ENCODE measurements at places on chromosomes 5 and 9.

DNA sequence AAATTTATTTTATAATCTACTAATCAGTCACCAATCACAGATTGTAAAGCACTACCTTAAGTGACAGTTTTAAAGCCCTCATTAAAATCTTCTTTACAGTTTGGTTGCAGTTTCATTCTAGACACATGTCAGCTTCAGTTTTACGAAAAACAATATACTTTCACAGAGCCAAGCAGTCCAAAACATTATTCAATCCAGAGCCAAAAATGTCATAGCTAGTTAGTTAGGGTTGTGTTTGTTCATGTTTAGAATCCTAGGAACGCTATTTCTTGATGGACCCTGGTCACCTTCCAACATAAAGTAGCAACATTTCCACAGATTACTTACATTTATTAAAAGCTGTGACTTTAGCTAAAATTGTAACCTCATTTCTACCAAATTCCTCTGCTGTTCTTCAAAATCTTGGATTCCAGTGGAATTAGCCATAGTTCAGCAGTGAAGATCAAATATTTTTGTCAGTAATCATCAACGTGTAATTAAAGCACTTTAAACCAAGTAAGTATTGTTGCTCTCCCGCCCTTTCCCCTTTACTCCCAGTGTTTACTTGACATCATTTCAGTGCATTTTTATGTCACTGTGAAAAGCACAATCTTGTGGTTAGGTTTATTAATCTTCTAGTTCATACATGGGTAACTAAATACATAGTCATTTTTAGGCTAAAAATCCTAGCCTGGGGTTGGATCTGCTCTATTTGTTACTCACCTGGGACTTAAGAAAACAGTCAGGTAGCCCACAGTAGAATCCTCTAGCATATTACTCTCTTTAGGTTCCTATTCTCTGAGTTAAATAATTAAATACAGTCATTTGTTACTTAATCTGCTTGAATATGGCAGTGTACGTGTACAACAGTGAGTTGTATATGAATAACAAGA, 74.3 kb downstream of the NIPBL start:
- DNase-seq: no peak

- no peak for DNase-seq
These were observed 20.4 kb downstream of the PRLR start for GRCh38 chr5:35209862-35210261.

DNA sequence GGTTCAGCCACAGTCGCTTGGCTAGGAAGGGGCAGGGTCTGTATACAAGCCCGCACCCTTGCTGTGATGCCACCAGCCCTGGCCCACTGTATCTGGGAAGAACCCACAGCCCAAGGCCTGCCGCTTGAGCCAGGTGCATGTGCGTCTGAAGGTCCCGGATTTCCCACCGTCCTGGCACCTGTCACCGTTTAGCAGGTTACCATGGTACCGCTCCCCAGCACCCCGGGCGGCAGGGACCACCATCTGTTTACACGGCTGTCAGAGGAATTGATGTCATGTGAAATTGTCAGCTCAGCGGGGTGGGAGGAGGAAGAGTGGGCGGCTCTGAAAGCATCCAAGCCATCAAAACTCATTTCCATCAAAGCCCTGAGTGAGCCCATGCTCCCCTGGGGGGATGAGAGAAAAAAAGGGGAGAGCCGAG, 92.7 kb downstream of the HRH2 start:
- DNase-seq: no peak

- DNase-seq: no peak
These were observed 2.5 kb downstream of the MGAT1 start for GRCh38 chr5:180799902-180800801.

DNA sequence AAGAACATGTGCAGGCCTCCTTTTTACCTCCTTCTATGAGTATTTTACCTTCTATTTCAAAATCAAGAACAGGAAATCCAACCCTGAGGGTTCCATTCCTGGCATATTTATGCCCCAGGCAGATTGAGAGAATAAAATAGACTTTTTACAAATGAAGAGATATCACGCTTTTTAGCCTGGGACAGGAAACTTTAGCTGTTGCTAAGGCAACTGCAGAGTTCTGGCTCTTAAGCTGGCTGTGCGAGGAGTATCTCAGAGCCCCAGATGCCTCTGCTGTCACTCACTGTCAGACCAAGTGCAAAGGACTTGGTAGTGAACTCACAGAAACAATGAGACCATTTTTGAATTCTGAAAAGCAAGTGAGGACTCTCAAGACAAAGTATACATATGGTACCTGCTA, 69.5 kb upstream of the HSPB3 start:
- DNase-seq: no peak

GRCh38 chr5:72464071-72464470, 43.1 kb downstream of the ZNF366 start:
- DNase-seq: no peak

- DNase-seq: no peak
These were observed 5.2 kb upstream of the ANKS6 start for GRCh38 chr9:98801561-98801960.

DNA sequence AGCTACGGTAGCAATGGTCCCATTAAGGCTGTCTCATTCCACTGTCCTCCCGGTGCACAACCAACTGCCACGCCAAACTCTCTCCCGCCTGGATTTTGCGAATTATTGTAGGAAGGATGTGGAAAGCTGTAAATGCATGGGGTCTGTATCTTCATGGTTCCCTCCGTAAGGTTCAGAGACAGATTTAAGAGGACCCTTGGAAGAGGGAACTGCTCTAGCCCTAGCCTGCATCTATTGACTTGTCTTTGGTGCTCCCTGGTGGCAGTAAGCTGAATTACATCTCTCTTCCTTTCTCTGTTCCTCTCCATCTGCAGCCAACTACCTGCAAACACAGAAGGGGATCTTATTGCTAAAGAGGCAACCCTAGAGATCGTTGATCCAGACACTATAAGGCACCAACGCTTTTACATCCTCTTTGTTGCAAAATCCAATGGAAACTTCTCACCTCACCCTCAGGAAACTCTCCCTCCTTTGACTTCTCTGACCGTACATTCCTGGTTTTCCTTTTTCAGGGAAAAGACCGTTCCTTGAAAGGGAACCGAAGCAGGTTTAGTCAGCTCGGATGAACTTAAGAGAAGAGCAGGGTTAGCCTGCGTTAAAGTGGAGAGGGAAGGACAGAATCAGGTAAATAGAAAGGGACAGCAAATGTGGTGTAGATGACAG, 11.9 kb downstream of the CAPSL start:
- DNase-seq: no peak

DNA sequence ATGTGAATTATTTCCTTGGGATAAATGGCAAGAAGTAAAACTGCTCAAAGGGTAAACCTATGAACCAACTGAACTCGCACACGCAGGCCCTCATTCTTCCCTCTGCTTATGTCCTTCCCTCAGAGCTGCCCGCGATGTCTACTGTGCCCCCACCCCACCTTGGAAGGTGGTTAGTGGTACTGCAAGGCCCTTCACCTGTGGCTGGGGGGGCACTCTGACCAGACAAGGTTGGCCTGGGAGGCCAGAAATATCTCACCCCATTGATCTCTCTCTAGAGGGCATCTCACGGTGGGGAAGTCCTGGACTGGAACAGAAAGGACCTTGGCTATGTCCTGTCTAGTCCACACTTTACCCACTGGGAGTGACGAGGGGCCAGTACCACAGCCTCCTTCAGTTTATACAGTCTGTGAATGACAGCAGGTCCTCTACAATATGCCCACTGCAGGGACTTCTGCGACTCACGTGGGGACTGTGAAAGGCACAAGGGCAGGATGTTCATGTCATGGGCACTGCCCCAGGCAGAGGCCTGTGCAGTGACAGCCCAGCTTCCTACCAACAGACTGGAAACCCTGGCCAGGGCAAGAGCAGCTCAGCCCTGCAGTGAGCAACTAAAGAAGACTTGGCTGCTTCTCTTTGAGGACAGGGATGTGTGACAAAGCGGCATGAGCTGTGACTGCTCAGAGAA, 56.8 kb upstream of the SYNPO start:
- no peak for DNase-seq

DNA sequence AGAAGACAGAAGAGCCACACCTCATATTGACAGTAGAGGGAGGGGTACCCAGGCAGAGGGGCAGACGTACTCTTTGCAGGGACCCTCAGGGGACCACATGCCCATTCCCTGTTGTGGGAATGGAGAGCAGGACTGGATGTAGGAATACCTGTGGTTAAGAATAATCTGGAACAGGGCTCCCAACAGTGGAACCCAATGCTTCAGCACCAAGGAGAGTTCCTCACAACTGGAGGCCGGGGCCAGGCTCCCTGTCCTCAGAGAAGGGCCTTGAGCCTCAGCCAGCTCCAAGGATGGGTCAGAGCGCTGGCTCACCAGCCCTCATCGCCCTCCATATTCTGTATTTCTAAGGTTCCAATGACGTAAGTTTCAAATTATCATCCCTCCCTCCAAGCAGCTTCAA, 7.4 kb upstream of the SHC3 start:
- DNase-seq: no peak

- no peak for DNase-seq
These were observed 129.9 kb downstream of the TLE4 start for GRCh38 chr9:79701651-79702050.

DNA sequence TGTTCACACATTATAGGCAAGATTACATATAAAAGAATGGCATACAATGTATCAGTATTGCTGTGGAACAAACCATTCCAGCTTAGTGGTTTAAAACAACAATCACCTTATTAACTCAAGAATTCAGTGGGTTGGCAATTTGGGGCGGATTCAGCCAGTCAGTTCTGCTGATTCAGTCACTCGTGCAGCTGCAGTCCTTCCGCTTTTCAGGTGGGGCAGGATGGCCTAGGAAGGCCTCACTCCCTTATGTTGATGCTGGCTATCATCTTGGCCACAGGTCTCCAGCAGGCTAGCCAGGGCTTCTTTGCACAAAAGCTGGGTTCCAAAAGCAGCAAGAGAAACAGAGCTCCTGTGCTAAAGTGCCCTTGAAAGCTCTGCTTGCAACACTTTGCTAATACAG, 150.6 kb downstream of the MCTP1 start:
- no peak for DNase-seq

DNA sequence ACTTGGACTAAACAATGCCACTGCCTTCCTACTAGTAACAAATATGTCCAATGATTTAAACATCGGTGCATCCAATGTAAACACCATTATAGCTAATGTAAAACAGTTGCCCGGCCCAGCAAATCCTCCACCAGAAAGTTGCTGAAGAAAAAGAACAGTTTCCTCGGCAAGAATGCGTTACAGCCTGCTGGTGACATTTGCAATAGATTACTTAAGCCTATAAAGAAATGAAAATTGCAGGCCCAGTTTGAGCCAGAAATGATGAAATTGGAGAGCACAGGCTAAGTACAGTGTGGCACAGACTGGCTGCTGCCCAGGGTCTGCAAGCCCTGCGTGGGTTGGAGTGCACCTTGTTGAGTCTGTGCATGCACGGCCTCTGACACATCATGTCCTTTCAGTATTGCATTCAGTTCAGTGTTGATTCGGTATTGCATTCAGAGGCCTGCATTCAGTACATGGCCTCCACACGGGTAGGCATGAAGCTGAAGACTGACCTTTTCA, 406.0 kb upstream of the KLF4 start:
- no peak for DNase-seq

DNA sequence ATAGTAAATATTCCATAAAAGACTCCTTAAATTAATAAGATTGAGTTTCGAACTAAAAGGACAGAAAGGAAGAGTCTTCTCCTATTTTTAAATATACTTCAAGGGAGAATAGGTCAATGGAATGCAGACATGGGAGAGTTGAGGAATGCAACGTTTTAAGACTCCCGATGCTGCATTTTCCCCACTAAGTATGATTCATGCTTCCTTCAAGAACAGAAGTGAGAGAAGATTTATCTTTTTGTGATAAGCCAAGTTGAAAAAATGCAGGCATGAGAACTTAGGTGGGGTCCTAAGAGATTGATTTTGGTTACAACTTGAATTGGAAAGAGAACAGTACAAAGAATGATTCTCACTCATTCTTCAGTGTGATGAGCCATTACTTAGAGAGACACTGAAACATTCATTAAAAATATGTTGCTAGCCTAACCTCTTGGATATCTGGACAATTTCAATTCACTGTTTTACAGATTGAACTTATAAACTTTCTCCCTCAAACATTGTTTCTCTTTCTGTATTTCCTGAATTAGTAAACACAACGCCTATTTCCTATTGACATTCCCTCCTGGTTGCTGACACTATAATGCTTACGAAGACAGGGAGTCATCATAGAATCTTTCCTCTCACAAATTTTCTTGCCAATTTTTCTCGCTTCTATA, 1666.1 kb upstream of the WWC1 start:
- DNase-seq: no peak

GRCh38 chr5:39469777-39470415, 45.1 kb upstream of the DAB2 start:
- no peak for DNase-seq

DNA sequence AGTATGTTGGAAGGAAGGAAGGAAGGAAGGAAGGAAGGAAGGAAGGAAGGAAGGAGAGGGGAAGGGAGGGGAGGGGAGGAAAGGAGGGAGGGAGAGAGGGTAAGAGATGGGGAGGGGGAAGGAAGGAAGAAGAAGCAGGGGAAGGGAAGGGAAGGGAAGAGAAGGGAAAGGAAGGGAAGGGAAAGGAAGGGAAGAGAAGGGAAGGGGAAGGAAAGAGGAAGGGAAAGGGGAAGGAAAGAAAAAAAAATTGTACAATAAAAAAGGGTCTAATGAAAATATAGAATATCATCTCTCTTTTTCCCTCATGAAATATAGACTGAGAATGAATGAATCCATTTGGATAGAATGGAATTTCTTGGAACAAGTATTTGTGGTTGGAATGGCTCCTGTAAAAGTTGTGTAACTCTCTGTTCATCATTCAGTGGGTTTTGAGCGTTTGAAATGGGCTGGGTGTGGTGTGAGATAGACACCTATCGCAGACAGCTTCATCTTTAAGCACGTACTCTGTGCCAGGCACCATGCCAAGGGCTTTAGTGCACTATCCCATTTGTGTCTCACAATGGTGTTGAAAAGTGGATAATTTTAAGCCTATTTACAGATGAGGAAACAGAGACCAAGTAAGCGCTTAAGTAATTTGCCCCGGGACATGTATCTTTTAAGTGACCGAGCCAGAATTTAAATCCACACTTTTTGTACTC, 11.6 kb upstream of the PAPPA start:
- no peak for DNase-seq

DNA sequence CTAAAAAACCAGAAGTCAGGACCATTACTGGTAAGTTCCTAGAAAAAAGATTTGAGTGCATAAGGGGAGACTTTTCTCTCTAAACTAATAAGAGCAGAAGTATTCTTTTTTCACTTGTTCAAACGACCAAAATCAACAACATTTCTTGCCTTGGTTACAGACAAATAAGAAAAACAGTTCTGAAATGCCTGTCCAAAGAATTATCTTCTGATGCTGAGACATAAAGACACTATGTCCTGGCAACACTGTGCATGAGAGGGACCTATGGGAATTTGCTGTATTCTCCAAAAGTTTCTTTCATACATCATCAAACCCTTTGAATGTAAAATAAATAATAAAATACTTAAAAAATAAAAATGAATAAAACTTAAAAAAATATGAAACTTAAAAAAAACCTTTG, 50.4 kb downstream of the ZNF474 start:
- DNase-seq: no peak
